ENCODE measurements at places on chromosomes 2 and 18.
A peak's percentile ranks its signal among the peaks of the same experiment; 100 is the strongest.

- no peak for DNase-seq
These were observed 486.4 kb downstream of the BCL11A start for GRCh38 chr2:60067006-60067405.

- DNase-seq = peak; percentile 46
These were observed 159.2 kb downstream of the GALNT3 start for GRCh38 chr2:165634855-165635254.

GRCh38 chr2:237276716-237277490 lies 137.1 kb downstream of the COL6A3 start:
- DNase-seq = no peak

DNA sequence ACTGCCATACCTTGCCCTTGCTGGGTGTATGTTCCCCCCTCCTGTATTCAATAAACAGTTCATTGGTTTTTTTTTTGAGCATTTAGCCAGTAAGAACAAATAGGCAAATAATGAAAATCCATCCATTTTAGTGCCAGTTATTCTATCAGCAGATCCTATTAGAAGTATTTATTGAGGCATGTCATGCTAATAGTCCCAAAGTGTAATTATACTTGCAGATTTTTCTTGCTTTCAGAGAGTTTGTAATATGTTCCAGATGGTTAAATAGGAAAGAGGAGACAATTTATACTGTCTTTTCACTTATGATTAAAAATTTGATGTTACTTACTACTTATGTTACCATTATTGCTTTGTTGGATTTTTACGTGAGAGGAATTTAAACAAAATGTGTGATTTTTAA lies 127.6 kb downstream of the NCOA1 start:
- no peak for DNase-seq

- DNase-seq = no peak
These were observed 9.9 kb downstream of the GNLY start for GRCh38 chr2:85704038-85704437.

DNA sequence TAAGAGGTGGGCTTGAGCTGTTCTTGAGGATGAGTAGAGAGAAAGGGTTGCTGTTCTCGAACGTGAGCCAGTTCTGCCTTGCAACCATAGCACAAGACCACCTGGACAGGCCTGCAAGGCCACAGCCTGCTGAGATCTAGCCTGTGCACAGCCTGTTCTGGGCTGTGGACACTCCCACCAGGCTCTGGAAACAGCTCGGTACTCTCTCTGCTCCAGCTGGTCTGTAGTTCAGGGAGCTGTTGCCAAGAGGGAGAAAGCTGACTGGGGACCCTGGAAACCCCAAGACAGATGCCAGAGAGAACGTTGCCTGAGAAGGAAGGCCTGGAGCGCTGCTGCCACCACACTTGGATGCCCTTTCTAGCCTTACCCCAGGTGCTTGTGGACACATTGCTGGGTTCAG lies 69.8 kb downstream of the CTIF start:
- DNase-seq = peak; percentile 27

DNA sequence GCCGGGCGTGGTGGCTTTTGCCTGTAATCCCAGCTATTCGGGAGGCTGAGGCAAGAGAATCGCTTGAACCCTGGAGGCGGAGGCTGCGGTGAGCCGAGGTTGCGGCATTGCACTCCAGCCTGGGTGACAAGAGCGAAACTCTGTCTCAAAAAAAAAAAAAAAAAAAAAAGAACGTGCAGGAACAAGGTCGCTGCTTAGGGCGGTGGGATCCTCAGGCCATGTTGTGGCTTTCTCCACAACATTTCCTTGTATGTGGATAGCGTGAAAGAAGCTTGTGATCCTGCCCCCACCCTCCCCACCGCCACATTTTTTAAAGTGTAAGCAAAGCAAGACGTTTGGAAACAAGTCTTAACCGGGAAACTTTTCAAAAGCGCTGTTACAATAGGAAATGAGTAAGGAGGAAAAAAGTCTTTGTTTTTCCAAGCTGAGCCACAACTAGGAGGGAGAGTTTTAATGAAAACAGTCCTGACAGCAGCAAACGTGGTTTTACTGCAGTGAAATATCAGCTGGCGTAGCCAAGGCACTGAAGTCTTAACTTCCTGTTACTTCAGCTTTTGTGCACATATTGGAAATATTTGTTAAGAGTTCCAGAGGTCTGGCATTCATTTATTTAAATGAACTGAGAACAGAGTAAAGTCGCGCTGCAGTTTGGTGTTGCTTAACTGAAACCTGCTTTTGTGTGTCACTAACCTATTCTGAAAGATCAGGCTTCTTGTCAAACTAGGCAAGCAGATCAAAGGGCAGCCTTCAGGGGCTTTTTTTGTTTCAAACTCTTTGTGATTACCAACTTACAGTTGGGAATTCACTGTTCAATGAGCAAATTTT lies 3.8 kb downstream of the TGIF1 start:
- DNase-seq = no peak

GRCh38 chr2:50513724-50514123 lies 518.2 kb downstream of the NRXN1 start:
- no peak for DNase-seq
